CD4-positive, alpha-beta T cell (primary cell): ENCODE measurements at places on chromosomes 11 and 22.
A peak's percentile ranks its signal among the peaks of the same experiment; 100 is the strongest.

DNA sequence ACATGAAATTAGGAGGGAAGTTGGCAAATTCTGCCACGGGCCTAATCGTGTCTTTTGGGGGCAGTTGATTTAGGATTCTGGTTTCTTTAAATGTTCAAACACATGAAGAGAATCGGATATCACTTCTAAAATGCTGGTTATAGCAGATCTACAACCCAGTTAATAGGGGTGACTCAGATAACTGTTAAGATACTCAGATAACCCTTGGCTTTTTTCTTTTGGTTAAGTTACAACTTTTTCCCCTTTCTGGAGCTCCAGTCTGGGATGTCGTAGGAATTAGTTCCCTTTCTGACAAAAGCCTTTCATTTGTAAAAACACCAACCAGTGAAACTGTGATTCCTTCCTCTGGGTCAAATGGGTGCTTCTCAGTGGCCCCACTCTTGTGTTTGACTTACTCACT, 976 bp downstream of the DEPDC7 start:
- DNase-seq = no peak

GRCh38 chr11:121607341-121607740, 154.6 kb upstream of the SORL1-AS1 start:
- no peak for DNase-seq

GRCh38 chr11:102829316-102830000, 14.0 kb downstream of the MMP3 start:
- DNase-seq = no peak

DNA sequence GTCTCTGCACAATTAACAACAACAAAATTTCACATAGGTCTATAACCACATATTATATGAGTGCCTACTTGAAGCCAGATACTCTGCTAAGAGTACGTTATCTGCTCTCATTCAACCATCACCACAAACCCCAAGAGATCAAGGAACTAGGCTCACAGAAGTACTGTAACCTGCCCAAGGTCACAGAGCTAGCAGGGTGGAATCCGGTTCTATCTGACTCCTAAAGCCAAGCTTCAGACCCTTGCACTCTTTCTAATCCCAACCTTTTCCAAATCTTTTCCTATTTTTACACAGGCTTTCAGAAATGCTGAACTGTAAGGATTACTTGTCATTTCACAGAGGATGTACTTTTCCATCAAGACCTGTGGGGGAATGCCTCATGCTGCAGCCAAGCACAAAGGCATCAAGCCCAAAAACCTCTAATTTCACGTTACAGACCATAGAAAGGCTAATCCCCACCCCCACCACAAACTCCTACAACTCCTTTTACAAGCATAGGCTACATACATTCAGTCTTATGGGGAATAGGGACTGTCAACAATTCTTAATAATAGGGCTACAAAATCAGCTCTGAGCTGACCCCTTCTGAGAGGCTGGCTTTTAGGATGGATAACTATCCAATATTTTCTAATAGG, 927 bp downstream of the PRCP start:
- no peak for DNase-seq

DNA sequence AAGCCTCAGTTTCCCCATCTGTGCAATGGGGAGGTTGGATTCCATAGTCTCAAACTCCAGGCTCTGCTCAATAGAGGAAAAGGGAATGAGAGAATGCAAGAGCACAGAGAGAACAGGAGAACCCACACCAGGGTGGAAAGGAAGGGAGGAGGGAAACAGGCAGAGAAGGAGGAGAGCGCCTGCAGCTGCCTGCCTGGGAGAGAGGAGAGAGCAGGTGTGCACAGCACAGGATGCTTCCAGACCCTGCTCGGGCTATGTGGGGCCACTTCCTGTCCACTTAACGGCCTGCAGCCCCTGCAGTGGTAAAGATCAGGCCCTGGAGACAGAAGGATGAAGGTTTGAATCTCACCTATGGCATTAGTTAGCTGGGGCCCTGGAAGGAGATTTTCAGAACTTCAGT, 12.3 kb downstream of the LRRC32 start:
- peak; percentile 12 for DNase-seq

- DNase-seq = no peak
These were observed 108.2 kb downstream of the WNT7B start for GRCh38 chr22:45868571-45869339.

DNA sequence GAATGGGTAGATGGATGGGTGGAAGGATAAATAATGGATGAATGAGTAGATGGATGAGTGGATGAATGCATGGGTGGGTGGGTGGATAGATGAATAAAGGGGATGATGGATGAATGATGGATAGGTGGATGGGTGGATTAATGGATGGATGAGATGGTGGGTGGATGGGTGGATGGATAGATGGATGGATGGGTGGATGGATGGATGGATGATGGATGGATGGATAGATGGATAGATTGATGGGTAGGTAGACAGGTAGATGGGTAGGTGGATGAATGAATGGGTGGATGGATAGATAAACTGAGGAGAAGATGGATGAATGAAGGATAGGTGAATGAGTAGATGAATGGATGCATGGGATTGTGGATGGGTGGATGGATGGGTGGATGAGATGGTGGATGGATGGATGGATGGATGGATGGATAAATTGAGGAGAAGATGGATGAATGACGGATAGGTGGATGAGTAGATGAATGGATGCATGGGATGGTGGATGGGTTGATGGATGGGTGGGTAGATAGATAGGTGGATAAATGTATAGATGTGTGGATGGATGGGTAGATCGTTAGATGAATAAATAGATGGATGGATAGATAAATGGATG, 331.3 kb downstream of the MN1 start:
- no peak for DNase-seq

- no peak for DNase-seq
These were observed 10.0 kb upstream of the ZNRF3 start for GRCh38 chr22:28873183-28873963.
